ENCODE measurements at places on chromosomes 5 and 9. TPM values are rescaled to one million over a fixed set of nuclear protein-coding genes. Genes with fewer than 3 reads are reported as not detected.

SURF2 gene
- total RNA-seq = 19.8 TPM

PLAA gene
- 53.3 TPM for total RNA-seq

WHRN gene
- 0.20 TPM for total RNA-seq

TYRP1 gene
- total RNA-seq = 0.28 TPM

FAM78A gene
- total RNA-seq = 3.7 TPM
